Pulmonary artery endothelial cell (primary cell): ENCODE measurements at places on chromosomes 4 and X. TPM values are rescaled to one million over a fixed set of nuclear protein-coding genes. Genes with fewer than 3 reads are reported as not detected.

Gene SPANXA1
- total RNA-seq, result not detected in 2 replicates

Gene FDCSP
- not detected in 2 replicates for total RNA-seq

Gene UVSSA
- 4.0 and 4.2 TPM in 2 replicates for total RNA-seq

Gene FAM47E
- under 0.01 and 0.33 TPM in 2 replicates for total RNA-seq

Gene IL15
- total RNA-seq, result 2.0 and 2.2 TPM in 2 replicates

Gene UCP1
- total RNA-seq, result not detected in 2 replicates

Gene DUSP9
- 0.04 and 0.26 TPM in 2 replicates for total RNA-seq

Gene ALPK1
- total RNA-seq, result 7.1 and 8.9 TPM in 2 replicates

Gene SORBS2
- total RNA-seq, result 21.6 and 46.2 TPM in 2 replicates

Gene LETM1
- 117 and 140 TPM in 2 replicates for total RNA-seq

Gene DMRTC1B
- total RNA-seq, result not detected in 2 replicates

Gene GASK1B
- 84.3 and 114 TPM in 2 replicates for total RNA-seq

- DNase-seq, result no peak
These were observed 718.6 kb downstream of the PDHA2 start for GRCh38 chr4:96558466-96558865.

GRCh38 chr4:124636788-124637187, 75.7 kb downstream of the ANKRD50 start:
- no peak for DNase-seq

DNA sequence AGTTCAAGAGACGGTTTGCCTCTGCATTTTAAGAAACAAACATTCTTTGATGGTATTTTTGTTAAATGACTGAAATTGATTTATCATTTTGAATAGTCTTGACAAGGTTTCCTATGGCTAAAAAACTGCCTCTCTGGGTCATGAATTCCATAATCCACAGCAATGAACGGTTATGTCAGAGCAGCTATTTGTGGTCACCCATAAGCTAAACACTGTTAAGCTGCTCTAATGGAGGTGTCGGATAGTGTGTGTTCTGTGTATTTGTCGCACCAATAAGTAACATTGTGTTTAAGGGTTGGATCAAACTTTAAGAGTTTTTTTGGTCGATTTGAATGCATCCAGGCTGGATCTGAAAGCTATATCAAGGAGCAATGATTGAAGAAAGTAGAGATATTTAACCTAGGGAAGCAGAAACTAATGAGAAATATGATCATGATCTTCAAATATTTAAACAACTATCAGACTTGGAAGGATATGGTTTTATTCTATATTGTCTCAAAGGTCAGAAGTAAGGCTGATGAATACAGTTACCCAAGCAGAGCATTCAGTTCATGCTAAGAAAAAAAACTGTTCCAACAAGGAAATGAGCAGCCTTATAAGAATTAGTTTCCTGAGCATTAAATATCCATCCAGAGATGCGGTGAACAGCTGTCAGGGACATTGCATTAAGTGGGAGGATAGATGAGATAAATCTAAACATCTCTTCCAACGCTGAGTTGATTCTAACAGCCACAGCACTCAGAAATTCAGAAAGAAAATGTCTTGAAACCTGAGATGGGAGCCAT, 232.3 kb upstream of the RPS6KA3 start:
- no peak for DNase-seq

GRCh38 chrX:40496728-40497127, 84.0 kb upstream of the ATP6AP2 start:
- no peak for DNase-seq

GRCh38 chr4:185534511-185534865, 819 bp downstream of the PDLIM3 start:
- DNase-seq, result no peak

DNA sequence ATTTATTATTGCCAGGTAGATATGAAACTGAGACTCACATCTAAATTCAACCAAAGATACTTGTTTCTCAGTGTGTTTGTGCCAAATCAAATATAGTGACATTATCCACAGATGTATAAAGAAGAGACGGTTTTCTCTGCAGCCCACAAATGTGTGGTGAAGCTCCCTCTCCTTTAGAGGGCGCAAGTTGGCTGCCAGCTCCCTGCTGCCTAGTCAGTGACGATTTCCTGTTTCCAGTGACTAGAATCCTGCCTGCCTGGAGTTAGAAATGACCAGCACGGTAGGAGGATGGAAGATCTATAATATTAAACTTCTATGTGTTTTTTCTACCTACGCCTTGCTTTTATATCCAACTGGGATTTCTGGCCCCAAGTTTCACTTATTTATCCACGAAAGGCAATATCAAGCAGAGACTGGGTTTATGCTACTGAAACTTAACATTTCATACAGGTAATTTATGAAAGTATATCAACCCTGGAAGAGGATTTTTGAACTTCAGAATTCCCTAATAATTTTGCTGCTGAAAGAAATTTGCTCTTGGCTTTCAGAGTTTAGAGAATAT, 1793.7 kb upstream of the TENM3 start:
- no peak for DNase-seq

DNA sequence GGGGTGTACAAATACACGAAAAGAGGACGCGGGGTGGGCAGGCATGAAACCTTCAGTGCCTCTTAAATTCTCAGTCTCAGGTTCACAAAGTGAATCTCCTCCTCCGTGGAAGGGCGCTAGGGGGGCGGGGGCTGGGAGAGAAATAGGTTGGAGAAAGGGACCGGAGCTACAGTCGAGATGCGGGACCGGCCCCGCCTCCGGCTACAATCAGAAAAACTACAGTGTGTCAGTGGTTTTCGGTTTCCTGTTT, 3.4 kb downstream of the MAML3 start:
- DNase-seq, result no peak

GRCh38 chr4:181684310-181684709, 558.9 kb upstream of the TENM3 start:
- no peak for DNase-seq

DNA sequence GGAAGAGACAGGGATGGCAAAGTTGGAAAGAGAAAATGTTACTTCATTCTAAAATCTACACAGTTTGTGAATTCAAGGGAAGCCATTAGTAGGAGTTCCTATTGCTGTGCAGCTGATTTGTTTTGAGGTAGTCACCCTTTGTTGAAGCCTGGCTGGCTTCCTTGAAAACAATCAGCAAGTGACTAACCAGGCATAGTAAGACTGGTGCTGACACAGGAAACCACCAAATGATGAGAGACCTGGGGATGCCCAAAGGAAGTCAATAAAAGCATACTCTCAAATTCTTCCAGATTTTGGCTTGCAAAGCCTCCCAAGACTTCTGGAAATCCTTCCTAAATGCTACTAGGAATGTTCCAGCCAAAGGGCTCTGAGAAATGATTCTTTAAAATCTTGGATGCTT, 23.9 kb upstream of the PRDM8 start:
- peak; percentile 55 for DNase-seq

DNA sequence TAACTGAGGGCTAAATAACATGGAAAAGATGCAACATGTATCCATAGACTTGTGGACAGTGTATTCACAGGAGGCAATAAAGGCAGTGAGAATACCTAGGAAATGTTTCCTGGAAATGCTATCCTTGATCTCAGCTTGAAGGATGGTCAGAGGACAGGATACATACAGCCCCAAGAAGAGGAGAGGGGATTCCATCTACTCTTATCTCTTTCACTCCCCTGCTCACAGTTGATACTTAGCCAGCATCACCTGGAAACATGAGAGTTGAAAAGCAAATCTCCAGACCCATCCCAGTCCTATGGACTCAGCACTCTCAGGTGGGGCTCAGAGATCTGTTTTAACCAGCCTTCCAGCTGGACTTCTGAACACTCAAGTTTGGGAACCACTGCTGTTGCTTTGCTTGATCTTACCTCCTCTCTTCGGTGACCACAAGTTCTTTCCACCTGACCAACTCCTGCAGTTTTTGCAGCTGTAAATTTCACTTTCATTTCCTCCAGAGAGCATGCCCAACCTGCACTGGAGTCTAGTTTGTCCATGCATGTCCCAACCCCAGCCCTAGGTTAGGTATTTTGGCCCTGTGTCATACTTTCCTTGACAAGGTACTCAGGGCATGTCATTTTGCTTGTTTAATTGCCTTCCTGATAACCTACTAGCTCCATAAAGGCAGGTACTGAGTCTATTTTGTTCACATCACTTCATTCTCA, 10.4 kb downstream of the RELL1 start:
- DNase-seq, result no peak

DNA sequence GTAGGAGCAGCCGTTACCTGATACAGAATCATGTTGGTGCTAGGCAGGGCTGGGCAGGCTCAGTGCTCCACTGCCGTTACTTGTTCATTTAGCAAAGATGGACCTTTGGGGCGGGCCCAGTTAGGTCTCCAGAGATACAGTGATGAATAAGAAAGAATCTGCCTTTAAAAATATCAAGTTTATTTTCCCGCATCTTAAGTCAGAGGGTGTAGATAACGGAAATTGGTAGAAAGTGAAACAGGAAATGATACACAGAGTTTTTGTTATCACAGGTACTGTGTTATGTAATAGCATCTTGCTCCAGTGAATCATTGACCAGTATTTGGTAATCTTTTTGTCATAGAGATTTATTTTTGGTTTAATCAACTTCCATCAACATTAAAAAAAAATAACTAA, 5.5 kb downstream of the TMEM131L start:
- DNase-seq, result no peak

GRCh38 chr4:71230271-71231128, 108.3 kb upstream of the SLC4A4 start:
- no peak for DNase-seq

GRCh38 chrX:24561121-24561520, 86.0 kb downstream of the PCYT1B start:
- DNase-seq, result no peak

DNA sequence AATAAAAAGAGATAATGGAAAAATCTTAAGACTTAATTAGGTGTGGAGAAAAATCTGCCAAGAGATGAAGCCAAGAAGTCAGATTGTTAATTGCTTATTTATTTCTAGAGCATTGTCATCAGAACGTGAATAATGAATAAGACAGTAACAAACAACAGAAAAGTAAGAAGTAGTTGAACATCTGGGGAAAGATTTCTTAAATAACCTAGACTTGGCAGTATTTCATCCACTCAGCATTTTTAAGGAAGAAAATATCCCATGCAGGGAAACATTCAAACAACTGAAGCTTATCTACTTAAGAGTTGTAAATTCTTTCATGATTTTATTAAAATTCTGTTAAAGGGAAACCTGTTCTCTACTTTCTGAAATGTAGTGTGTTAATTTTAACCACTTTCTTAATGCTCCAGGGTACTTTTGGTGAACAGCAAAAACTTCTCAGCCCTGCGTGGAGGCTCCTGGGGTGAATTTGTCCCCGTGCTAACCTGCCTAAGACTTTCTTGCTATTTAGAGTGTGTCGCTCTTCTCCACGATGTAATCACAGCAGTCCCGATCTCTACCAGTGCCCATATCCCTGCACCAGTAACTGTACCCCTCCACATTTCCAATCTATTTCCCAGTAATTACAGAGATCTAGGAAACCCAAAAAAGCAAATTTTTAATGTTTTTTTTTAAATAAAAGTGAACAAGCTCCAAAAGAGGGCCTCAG, 124.6 kb downstream of the CORIN start:
- no peak for DNase-seq

- no peak for DNase-seq
These were observed 372.7 kb upstream of the BOD1L1 start for GRCh38 chr4:14000091-14000814.

- no peak for DNase-seq
These were observed 1390.0 kb downstream of the STIM2 start for GRCh38 chr4:28250646-28251045.

GRCh38 chr4:174826660-174827059, 2.4 kb downstream of the GLRA3 start:
- DNase-seq, result no peak

- no peak for DNase-seq
These were observed 608.6 kb downstream of the KLHL13 start for GRCh38 chrX:117508021-117508420.

GRCh38 chrX:16788477-16788876, 2.2 kb downstream of the TXLNG start:
- DNase-seq, result no peak

DNA sequence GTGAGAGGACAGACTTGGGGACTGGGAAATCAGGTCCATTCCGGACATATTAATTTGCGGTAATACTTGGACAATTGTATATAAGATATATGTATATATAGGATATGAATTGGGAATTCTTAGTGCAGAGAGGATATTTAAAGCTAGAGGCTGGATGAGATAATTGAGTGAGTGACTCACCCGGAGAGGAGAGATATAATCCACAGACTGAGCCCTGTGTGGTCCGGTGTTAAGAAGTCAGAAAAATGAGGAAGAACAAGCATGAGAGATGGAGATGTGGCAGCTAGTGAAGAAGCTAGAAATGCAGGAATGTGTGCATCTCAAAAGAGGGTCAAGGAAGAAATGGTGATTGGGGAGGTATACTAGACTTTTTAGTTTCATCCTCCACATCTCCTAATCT, 336.2 kb downstream of the SLC7A11 start:
- no peak for DNase-seq

DNA sequence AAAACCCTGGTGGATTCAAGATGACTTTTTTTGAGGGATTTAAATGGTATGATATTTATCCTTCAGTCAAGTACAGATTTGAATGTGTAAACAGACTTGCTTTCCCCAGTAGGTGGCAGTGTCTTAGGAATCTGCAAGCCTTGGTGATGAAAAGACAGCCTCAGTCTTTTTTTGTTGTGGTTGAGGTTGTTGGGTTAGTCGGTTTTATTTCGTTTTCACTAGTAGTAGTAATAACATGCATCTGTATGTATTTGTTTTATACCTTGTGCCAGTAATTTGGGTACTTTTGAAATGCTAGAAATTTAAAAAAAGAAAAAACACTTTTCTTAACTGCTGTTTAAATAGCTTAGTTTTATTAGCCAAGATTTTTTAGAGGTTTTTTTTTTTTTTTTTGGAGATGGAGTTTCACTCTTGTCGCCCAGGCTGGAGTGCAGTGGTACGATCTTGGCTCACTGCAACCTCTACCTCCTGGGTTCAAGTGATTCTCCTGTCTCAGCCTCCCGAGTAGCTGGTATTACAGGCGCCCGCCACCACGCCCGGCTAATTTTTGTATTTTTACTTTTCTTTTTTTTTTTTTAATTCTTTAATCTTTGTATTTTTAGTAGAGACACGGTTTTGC, 39.2 kb downstream of the COPS4 start:
- DNase-seq, result peak; percentile 60

DNA sequence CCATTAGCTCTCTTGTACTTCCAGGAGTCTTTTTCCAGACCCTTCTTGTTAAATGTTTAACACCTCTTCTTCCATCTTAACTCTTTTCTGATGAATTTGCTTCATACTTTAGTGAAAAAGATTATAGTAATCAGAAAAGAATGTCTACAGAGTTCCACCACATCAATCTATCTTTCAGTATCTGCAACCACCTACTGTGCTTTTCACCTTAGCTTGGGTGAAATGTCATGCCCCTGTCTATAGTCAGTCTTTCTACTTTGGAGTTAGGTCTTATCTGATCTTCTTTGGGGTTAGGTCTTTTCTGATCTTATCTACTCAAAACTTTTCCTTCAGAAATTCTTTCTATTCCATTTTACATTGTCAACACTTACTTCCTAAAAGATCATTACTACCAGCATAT, 1310.2 kb downstream of the PCDH7 start:
- no peak for DNase-seq
